Mucosa of descending colon (tissue), 3 donors: ENCODE measurements at places on chromosomes 3 and 15. TPM values are rescaled to one million over a fixed set of nuclear protein-coding genes. Genes with fewer than 3 reads are reported as not detected.

The STT3B gene
- total RNA-seq = 94.3 TPM

The PDZRN3 gene
- total RNA-seq = 17.9 TPM

The ADAMTS9 gene
- 20.5 TPM for total RNA-seq

- no peak for DNase-seq
Observed at GRCh38 chr15:40984964-40985363, 31.7 kb downstream of the CHAC1 start.

- DNase-seq = no peak
Observed at GRCh38 chr3:1007866-1008265, 85.0 kb upstream of the CNTN6 start.

DNA sequence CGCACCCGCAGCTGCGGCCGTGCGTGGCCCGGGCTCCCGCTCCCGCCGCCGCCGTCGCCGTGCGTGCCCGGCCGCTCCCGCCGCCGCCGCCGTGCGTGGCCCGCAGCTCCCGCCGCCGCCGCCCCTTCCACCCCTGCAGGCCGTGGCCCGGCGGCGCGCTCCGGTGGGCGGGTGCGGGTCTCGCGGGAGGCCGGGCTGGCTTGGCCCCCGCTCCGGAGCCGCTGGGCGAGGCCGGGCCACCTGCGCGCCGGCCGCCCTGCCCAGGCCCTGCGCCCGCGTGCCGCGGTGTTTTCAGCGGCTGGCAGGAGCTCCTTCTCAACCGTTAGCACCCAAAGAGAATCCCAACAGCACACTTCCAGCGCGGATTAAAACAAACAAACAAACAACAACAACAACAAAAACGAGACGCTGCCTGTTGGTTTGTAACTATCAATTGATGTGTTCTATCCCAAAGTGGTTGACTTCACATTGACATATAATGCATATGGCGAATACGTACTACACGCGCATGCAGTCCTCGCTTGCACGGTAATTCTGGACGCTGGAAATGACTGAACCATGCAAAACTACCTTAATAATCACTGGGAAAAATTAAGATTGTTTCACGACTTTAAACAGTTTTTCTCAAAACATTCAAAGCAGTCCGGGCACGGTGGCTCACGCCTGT, 113.7 kb upstream of the GOLGA8J start:
- no peak for DNase-seq
